ENCODE measurements at places on chromosomes 1 and 21.

DNA sequence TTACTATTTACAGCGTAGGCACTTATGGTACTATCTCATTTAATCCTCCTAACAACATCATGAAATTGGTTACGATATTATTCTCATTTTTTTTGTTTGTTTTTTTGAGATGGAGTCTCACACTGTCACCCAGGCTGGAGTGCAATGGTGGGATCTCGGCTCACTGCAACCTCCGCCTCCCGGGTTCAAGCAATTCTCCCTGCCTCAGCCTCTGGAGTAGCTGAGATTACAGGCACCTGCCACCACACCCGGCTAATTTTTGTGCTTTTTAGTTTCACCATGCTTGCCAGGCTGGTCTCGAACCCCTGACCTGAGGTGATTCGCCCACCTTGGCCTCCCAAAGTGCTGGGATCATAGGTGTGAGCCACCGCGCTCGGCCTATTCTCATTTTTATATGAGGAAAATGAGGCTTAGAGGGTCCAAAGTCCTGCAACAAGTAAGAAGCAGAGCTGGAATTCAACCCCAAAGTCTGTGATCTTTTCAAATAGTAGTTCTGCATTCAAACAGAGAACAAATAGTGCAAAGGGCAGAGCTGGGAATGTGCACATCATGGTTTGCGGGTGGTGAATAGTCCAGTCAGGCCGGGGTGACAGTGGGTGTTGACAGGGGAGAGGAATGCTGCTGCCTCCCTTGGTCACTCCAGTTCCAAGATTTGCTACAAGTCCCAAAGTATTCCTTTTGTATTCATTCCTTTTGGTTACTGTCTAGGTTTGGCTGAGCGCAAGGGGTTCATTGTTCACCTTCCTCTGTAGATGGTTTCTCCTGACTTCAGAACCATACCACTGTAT lies 4.6 kb downstream of the PRUNE1 start:
- peak; percentile 30 for DNase-seq

- no peak for DNase-seq
These were observed 25.6 kb upstream of the IER5 start for GRCh38 chr1:181062836-181063428.

GRCh38 chr1:25568834-25569596 lies 25.6 kb downstream of the LDLRAP1 start:
- DNase-seq: no peak

DNA sequence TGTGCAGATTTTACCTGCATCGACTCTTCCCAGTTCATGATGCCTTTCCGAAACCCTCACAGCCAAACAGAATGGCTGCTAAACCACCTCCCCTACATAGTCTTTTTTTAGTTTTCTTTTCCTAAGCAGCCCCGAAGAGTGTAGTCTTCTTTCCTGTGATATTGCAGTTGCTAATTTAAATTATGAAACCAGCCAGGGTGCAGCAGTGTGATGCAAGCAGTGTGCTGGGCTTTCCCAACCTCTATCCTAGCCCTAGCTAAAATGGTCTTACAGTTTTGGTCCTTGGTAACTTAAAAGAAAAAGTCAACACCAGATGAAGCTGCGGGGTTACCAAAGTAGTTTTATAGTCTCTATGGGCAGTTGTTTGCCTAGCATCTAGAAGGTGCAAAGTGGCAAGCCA lies 82.0 kb upstream of the GCLM start:
- DNase-seq: no peak

- no peak for DNase-seq
These were observed 42.9 kb downstream of the ABCG1 start for GRCh38 chr21:42261829-42262200.

GRCh38 chr1:88888750-88889149 lies 2.6 kb downstream of the GTF2B start:
- no peak for DNase-seq

GRCh38 chr1:218034468-218034867 lies 250.6 kb upstream of the RRP15 start:
- DNase-seq: no peak

GRCh38 chr1:201313086-201313485 lies 29.8 kb downstream of the PKP1 start:
- DNase-seq: no peak

GRCh38 chr1:205630241-205630640 lies 1.6 kb downstream of the ELK4 start:
- no peak for DNase-seq

DNA sequence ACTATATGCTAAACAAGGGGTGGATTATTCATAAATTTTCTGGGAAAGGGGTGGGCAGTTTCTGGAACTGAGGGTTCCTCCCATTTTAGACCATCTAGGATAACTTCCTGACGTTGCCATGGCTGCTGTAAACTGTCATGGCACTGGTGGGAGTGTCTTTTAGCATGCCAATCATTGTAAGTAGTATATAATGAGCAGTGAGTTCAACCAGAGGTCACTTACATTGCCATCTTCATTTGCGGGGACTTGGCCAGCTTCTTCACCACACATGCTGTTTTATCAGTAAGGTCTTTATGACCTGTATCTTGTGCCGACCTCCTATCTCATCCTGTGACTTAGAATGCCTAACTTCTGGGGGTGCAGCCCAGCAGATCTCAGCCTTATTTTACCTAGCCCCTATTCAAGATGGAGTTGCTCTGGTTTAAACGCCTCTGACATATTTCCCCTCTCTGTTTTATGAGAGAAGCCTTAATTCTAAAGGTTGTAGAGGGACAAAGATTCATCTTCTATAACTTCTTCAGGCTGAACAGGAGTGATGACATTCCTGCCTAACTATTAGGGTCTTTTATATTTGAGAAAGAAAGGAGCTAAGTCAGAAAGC lies 60.4 kb downstream of the DIP2A start:
- no peak for DNase-seq

GRCh38 chr1:223474804-223475203 lies 81.6 kb downstream of the CCDC185 start:
- no peak for DNase-seq

DNA sequence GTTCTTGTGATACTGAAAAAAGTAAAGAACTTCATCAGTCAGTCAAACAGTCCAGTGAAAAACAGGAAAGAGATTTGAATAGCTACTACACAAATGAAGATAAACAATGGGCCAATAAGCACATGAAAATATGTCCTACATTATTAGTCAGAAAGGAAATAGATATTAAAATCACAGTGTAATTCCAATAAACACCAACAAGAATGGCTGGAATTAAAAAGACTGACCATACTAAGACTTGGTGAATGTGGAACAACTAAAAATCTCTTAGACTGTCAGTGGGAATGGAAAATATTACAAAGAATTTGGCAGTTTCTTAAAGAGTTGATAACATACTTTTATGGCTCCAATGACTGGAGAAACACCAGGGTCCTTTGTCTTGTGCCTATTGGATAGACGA lies 241.8 kb upstream of the USP24 start:
- no peak for DNase-seq

- no peak for DNase-seq
These were observed 14.3 kb upstream of the GPR52 start for GRCh38 chr1:174433451-174433850.

DNA sequence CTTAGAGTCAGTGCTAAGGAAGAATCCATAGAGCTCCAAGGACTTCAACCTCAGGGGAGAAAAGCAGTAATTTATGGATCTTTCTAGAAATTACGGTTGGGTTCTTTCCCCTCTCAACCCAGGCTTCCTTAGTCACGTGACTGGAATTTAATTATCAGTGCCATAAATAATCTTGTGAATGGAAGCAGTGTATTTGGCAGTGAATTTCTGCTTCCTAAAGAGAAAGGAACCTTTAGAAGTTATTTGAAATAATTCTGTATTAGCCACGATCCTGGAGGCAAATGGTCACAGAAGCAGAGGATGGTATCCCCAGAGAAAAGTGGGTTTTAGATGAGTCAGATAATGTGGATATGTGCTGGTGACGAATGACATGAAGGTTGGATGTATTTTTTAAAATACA lies 89.6 kb downstream of the NFIA start:
- DNase-seq: no peak

- DNase-seq: no peak
These were observed 43.4 kb upstream of the GJB5 start for GRCh38 chr1:34711485-34711884.

DNA sequence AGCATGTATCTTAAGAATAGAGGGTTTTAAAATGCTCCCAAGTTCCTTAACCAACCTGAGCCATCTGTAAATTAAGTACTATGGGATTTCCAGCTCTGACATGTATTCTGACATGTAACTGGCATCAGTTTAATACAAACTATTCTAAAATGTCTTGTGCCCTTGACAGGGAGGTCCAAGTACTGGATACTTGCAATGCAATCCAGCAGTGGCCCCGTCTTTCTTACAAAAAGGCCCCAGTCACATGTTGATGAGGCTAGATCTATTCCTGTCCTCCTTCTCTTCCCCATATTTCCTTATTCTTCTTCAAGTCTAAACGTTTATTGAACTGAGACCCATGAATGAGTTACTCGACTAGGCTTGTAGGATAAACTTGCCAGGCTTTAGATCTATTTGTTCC lies 46.4 kb downstream of the MRPL39 start:
- no peak for DNase-seq

DNA sequence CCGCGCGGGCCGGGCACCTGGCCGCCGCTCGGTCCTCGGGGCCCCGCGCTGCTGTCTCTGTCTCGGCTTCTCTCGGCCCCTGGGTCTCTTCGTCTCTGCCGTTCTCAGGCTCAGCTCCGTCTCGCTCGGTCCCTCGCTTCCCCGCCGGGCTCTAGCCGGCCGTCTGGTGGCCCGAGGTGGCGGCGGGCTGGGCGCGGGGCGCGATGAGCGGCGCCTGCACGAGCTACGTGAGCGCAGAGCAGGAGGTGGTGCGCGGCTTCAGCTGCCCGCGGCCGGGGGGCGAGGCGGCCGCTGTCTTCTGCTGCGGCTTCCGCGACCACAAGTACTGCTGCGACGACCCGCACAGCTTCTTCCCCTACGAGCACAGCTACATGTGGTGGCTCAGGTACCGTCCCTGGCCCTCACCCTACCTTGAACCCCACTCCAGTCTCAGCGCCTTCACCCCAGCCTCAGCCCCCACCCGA lies 355 bp downstream of the SHISAL2A start:
- DNase-seq: no peak

DNA sequence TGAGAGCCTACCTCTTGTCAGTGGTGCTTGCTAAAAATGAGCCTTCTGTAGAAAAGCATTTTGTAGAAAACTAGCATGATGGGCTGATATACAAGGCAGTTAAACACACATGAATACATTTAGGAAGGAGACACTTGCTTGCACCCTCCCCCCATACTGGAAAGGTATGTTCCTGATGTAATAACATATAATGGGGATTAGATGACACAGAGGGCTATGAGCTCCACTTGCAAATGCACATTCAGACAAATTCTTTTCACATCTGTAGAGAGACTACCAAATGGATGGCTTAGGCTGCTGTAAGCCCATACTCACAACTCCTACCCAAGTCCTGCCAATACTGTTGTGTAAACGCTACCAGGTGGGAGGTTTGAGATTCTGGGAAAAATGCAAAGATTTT lies 634.0 kb downstream of the SMYD3 start:
- DNase-seq: no peak

- no peak for DNase-seq
These were observed 463 bp upstream of the PRRC2C start for GRCh38 chr1:171484760-171485374.

- DNase-seq: peak; percentile 98
These were observed at the start of gene NIPAL3 for GRCh38 chr1:24415334-24415909. TSS of gene NIPAL3 (plus strand) at chr1:24415802. CDS start at chr1:24419548, 3,746 bp downstream.

GRCh38 chr1:178275553-178275952 lies 181.6 kb downstream of the RASAL2 start:
- DNase-seq: no peak

GRCh38 chr1:226486161-226486560 lies 62.4 kb upstream of the STUM start:
- DNase-seq: no peak

- DNase-seq: no peak
These were observed 99.8 kb downstream of the SNX7 start for GRCh38 chr1:98761219-98761865.

- no peak for DNase-seq
These were observed 11.2 kb upstream of the TTLL7 start for GRCh38 chr1:84010136-84010535.

- no peak for DNase-seq
These were observed 1.8 kb downstream of the RNF220 start for GRCh38 chr1:44406737-44407429.

DNA sequence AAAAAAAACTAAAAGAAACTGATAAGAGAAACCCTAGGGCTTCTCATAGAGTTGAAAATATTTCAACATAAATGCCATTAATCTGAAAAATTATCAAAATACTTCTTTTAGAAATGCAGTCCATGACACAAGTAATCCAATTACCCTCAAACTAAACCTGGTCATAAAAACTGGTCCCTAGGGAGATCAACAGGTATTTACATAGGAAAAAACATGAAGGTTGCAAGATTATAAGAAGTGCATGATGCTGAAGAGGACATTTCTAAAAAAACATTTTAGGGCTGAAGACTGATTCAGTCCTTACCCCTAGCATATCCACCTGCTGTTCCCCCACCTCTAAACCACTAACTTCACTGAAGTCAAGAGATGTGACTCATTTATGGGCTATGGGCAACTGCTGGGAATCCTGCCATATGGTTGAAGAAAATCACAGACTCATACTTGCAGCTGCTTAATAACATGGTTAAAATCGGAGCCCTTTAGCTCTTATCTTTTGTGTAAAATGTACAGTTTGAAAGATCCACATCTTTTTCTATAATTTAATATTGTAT lies 131.0 kb upstream of the RUNX1 start:
- no peak for DNase-seq

- no peak for DNase-seq
These were observed 30.6 kb downstream of the FAM78B start for GRCh38 chr1:166136222-166136621.

DNA sequence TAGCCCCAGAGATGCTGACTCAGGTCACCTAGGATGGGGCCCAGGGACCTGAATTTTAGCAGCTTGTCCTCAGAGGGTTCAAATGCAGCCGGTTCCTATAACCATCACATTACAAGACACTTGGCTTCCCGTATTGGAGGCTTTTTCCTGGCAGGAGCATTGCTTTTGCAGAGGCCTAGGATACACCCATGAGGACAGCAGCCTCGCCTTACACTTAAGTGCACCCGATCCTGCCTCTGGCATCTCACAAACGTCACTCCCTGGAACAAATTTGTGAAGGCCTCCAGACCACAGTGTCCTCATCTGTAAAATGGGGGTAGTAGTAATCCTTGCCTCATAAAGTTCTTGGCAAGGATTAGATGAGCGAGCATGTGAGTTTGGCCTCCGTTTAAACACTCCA lies 130.0 kb downstream of the KAZN start:
- no peak for DNase-seq

- DNase-seq: peak; percentile 87
These were observed at the start of gene FABP3 for GRCh38 chr1:31373056-31373896. TSS of gene FABP3 (minus strand) at chr1:31373076. CDS start at chr1:31373014, 62 bp downstream.

DNA sequence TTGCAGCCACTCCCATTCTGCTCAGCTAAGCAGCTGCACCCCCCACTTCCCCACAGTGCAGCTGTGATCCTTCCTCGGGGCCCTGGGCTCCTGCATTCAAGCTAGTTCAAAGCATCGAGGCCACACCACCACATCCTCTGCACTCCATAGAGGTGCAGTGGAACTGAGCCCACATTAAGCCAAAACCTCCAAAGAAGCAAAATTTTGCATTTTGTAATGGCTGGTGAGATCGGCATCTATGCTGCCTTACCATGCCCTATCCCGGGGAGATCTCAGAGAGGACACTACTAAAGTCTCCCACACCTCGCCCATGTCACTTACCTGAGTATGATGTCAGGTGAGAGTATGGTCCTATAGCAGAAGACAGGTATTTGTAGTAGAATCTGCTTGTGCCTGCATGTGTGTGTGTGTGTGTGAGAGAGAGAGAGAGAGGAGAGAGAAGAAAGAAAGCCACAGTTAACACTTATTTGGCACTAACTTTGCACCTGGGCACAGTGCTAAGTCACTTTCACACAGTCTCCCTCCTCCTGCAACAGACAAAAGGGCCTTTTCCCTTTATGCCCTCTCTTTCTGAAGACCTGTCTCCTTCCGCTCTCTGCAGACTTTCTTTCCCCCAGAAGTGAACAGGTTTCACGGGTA lies 89.8 kb downstream of the KIF14 start:
- DNase-seq: no peak
